ENCODE measurements at places on chromosomes 5 and 9. TPM values are rescaled to one million over a fixed set of nuclear protein-coding genes. Genes with fewer than 3 reads are reported as not detected.

Gene ARHGEF37
- 50.4 TPM for total RNA-seq

GRCh38 chr5:82924226-82925060 lies 152.8 kb downstream of the TMEM167A start:
- DNase-seq, result no peak

Gene ANKRD20A1
- total RNA-seq, result 2.2 TPM

Gene SPINK13
- total RNA-seq, result not detected

Gene ATP10B
- 0.74 TPM for total RNA-seq

Gene BRINP1
- total RNA-seq, result 0.96 TPM

Gene DAB2
- 15.6 TPM for total RNA-seq

All from prostate gland (tissue), 2 donors.